Stimulated activated CD4-positive, alpha-beta T cell treated with anti-CD3 and anti-CD28 coated beads, TNF-alpha, amount 100 ng/mL, for 24 hours (primary cell): ENCODE measurements at places on chromosomes 1 and 21.

GRCh38 chr1:201026234-201026633 lies 2.7 kb upstream of the KIF21B start:
- no peak for DNase-seq

DNA sequence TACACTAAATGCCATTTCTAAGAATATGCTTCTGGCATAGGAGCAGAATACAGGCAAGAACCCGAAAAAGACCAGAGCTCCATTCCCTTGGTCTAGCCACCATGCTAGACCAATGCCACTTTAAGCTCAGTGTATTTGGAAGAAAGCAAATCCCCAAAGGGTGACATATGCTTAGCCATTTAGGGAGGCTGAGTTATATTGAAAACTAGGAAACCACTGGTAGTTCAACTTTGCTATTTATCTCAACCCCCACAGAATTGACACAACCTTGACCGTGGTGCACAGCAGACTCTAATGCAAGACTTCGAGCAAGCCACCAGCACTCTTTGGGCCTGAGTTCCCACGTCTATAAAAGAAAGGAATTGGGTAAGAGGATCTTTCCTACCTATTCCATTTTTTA lies 167.9 kb downstream of the ADSS2 start:
- no peak for DNase-seq

GRCh38 chr1:199780948-199781670 lies 246.4 kb upstream of the NR5A2 start:
- DNase-seq = no peak

DNA sequence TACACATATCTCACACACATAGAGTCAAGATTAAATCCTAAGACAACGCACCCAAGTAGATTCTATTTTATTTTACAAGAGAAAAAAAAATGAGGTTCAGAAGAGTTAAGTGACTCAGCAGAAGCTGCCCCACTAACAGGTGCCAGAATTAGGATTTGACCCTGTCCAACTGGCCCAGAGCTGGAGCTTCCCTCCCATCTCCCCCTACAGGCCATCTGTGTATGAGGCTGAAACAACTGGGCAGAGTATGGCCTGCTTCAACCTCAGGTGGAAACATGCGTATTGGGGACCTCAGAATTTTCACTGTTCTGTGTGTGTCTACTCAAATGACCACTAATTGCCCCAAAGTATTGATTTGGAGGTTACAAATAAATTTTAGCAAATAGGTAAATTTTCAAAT lies 29.9 kb downstream of the PSMG1 start:
- DNase-seq = no peak

DNA sequence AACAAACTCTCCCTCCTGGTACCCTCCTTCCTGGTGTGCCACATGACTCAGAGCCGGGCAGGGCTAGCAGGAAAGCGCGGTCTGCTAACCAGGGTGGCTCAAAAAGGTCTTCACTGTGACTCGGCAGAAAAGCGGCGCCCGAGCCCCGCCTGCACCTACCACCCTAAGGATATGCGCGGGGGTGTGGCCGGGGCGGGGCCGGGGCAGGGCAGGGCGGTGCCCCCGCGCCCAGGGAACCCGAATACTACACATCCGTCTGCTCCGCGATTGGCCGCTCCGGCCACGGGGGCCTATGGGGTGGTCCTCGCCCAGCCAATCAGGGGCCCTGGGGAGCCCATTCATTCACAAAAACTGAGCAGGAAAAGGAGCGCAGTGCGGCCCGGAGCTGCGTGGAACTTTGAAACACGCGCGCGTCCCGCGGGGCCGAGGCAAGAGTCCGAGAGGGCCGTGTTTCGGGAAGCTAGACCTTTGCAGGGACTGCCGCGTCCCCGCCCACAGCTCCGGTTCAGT lies 1.7 kb downstream of the LRP8 start:
- DNase-seq = peak; percentile 97

DNA sequence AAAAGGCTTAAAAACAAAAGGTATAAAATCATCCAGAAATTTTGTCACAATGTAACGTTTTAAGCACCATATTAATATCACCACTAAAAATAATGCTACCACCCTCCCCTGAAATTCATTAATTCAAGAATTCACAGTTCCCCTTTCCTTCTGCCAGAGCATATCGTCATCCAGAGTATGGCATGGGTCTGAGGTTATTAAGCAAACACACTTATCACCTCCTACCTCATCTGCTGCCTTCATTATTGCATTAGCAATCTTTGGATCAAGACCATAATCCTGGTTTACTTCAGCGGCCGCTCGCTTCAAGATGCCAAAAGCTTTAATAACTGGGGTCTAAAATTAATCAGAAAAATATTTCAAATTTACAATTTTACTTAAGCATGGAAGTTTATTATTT lies 6.2 kb downstream of the FH start:
- DNase-seq = no peak

DNA sequence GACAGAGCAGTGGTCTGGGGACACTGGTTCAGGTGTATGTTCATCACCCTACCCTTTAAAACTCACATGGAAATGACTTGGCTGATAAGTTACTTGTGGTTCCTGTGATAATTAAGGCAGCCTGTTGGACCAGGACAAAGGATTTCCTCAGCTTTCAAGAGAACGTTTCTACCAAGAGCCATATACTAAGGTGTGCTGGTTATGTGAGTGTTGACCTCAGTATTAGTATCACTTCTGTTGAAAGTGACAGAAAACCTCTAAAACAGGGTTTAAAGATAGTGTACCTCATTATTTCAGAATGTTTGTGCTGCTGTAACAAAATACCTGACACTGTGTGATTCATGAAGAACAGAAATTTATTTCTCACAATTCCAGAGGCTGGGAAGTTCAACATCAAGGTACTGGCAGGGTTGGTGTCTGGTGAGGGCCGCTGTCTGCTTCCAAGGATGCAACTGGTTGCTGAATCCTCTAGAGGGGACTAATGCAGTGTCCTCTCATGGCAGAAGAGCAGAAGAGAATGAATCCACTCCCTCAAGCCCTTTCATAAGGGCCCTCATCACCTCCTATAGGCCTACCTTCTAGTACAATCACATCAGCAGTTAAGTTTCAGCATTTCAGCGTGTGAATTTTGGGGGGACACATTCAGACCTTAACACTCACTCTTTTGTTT lies 54.9 kb downstream of the UCK2 start:
- DNase-seq = no peak

DNA sequence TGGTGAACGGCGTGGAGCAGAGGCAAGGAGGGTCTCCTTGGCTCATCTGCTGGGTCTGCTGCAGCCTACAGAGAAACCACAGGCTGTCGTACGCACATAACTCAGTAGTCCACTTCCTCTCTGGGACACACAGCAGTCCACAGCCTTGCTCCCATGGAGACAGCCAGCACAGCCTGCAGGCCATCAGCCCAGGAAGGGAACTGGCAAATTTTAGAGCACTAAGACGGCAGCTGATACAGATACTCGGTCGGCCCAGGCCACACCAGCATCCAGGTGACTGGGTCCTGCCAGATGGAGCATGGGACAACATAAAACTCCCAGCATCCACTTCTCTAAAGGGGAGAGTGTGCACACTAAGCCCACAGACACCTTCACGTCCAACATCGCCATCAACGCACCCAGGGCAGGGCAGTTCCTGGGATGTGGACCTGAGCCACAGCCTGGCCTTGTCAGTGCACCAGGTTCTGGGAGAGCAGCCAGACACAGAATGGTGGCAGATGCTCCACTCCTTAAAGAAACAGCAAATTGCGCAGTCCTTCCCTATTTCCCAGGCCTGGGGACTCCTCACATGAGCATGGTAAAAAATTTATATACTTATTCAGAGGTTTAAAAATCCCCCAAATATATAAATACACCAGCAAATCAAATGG lies 247.1 kb upstream of the RAB4A start:
- no peak for DNase-seq

- DNase-seq = no peak
These were observed 28.2 kb upstream of the KHDRBS1 start for GRCh38 chr1:31985430-31985829.

DNA sequence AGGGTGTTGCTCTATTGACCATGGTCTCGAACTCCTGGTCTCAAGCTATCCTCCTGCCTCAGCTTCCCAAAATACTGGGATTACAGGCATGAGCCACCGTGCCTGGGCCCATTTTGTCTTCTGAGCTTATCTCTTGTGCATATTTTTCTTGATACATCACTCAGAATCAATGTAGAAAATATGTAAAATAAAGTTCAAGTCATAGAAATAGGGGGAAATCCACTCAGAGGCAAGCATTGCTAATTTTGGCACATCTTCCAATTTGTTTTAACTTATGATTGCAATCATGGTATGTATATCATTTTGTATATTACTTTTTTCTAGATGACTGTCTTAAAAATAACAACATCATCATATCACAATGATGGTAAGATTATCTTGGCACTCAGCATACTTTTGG lies 21.6 kb downstream of the RIT1 start:
- DNase-seq = no peak

GRCh38 chr1:35935442-35936388 lies 4.8 kb downstream of the AGO3 start:
- no peak for DNase-seq

- DNase-seq = no peak
These were observed 147.3 kb downstream of the CD247 start for GRCh38 chr1:167371030-167371429.

GRCh38 chr1:229815961-229816360 lies 189.9 kb downstream of the URB2 start:
- no peak for DNase-seq

DNA sequence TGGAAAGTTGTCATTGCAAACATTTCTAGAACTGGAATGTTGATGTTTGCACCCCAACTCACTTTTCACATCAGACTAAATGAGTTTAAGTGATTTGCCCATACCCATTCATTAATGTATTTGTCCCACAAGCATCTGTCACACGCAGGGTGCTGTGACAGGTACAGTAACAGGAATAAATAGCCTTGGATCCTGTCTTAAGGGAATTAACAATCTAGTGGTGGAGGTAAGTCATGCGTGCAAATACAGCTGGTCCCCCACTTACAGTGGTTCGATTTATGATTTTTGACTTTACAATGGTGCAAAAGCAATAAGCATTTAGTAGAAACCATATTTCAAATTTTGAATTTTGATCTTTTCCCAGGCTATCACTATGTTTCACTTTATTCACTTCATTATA lies 17.5 kb upstream of the PRDM2 start:
- DNase-seq = no peak

DNA sequence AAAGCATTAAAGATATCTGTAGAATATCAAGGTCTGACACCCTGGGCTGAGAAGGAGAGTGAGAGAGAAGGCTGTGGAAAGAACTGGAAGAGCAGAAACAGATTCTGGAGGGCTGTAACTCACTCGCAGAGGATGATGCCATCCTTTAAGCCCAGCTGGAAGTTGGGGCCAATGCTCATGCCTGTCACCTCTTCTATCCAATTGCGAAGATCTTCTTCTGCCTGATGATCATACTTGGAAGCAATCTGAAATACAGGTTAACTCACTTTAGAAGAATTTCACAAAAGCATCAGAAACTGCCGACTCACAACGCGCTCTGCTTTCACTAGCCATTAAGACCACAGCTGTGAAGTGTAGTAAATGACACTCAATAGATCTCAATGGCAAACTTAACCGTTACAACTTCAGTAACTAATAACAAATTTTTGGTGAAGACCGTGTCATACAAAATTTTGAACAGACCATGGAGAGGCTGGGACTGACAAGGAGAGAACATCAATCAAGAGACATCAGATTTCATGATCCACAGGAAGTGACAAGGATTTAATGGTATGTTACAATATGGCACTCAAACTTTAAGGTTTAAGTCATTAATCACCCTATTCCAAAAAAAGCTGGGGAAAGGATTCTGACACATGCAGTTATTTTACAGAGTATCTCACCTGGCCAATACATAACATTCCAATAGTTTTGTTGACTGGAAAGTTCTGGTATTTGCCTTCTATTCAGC lies 23.5 kb downstream of the CNN3 start:
- DNase-seq = no peak

DNA sequence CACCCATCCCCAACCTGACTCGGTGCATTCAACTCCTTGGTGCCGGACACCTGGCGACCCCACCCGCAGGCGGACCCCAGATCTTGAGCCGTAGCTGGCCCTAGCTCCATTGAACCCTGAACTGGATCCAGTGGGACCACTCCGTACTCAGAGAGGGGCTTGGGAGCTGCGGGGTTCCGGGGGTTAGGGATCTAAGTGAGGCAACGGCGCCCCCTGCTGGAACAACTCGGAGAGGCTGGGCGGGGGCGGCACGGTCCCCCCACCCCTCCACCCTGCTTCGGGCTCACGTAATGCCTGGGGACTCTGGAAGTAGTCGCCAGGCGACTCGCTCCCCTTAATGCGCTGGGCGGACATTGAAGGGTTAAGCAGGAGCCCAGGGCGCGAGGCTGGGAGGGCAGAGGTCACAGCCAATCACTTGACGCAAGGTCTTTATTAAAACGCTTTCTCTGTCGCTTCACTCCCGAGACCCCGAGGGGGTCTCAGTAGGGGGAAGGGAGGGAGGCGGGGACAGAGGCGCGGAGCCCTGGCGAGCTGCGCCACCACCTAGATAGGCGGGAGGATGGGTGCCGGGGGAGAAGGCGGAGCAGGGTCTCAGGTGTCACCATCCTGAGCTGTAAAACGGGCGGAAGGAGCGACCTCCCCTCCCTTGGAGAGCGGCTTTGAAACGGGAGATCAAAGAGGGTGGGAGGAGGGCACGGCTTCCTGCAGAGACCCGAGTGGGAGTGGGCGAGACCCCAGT lies 704 bp upstream of the CRABP2 start:
- peak; percentile 47 for DNase-seq
